ENCODE measurements at places on chromosomes 1 and 21. TPM values are rescaled to one million over a fixed set of nuclear protein-coding genes. Genes with fewer than 3 reads are reported as not detected.

Gene CCT8
- total RNA-seq: 400 TPM

GRCh38 chr1:151159373-151159772, 2.9 kb downstream of the TNFAIP8L2 start:
- DNase-seq: no peak

Gene ACTA1
- 0.20 TPM for total RNA-seq

- no peak for DNase-seq
Observed at GRCh38 chr1:36352910-36353878, 29.7 kb upstream of the EVA1B start.

DNA sequence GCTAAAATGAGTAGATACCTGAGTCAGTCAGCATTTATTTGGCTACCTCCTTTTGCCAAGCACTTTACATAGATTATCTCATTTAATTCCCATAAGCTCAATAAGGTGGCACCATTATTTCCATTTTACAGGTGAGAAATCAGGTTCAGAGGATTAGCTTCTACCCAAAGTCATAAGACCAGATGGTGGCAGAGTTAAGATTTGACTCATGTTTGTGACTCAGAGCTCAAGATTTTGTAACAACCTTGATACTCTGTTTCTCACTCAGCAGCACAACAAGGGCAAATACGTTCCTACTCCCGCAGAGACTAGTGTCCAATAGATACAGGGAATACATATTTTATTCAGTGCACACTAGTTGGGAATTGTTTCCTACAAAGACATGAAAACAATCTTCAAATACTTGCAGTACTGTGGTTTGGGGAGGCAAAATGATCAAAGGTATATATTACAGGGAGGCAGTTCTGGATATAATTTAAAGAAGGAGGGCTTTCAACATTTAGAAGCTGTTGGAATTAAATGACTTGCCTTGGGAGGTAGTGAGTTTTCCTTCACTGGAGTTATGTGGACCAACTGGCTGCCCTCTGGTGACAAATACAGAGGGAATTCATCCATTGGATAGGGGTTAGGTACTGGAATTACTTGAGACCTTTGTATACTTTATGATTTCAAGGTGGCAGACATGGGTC, 3.6 kb downstream of the LEPR start:
- DNase-seq: no peak

DNA sequence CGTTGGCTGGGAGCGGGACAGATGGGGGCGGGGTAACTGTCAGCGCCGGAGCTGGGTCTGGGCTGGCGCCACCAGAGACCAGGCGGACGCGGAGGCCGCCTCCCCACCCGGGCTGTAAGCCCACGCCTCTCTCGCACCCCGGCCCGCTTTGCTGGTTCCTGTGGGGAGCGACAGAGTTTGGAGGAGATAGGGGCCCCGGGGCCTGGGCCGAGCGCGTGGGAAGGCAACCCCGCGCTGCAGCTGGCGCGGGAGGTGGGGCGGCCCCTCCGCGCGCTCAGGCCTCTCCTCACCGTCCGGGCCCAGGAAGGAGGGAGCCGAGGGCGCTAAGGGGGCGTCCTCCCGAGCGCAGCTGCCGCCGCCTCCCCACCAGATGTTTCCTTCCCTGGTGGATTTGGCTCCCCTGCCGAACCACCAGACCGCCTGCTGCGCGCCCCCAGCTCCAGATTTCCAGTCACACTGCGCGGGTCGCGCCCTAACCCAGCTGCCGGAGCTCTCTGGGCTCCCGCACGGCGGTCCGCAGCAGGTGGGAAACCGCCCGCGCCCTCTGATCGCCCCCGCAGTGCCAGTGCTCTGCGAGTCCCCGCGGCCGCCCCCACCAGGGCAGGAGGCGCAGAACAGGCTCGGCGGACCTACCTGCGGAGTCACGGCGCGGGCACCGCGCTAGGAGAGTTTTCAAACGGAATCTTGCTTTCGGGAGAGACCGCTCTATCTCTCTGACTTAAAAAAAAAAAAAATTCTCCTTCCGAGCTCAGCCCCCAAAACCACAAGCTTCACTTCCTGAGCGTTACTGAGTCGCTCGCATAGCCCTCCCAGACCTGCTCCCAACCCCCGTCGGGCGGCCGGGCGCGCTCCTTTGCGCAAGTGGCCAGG, 1.1 kb downstream of the GFI1 start:
- peak; percentile 81 for DNase-seq

GRCh38 chr1:153194331-153195050, 8.7 kb upstream of the LELP1 start:
- DNase-seq: no peak

DNA sequence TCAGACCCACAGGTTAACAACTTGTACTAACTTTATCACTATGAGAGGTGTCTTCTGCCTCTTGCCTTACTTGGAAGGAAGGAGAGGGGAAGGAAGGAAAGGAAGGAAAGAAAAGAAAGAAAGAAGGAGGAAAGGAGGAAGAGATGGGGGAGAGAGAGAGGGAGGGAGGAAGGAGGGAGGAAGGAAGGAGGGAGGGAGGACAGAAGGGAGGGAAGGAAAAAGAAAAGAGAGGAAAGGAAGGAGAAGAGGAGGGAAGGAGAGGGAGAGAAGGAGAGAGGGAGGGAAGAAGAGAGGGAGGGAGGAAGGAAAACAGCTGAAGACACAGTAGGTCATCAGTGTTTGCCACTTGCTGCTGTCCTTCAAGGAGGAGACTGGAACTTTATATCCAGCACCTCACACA, 5.3 kb upstream of the SIPA1L2 start:
- DNase-seq: no peak

- no peak for DNase-seq
Observed at GRCh38 chr21:33825915-33826314, 89.7 kb downstream of the ATP5PO start.

DNA sequence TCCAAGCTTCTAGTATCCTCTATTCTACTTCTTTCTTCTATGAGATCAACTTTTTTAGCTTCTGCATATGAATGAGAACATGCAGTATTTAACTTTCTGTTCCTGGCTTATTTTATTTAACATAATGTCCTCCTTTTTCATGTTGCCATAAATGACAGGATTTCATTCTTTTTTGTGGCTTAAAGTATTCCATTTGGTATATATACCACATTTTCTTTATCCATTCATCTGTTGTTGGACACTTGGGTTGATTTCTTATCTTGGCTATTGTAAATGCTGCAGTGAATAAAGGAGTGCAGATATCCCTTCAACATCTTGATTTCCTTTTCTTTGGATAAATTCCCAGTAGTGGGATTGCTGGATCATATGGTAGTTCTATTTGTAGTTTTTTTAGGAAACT, 209.6 kb downstream of the GPR52 start:
- DNase-seq: no peak

Gene SPATA46
- not detected for total RNA-seq

GRCh38 chr1:109786112-109786480, 22.4 kb upstream of the EPS8L3 start:
- DNase-seq: no peak

Gene FCGR2B
- total RNA-seq: not detected

- no peak for DNase-seq
Observed at GRCh38 chr1:216462066-216462775, 39.0 kb upstream of the USH2A start.

DNA sequence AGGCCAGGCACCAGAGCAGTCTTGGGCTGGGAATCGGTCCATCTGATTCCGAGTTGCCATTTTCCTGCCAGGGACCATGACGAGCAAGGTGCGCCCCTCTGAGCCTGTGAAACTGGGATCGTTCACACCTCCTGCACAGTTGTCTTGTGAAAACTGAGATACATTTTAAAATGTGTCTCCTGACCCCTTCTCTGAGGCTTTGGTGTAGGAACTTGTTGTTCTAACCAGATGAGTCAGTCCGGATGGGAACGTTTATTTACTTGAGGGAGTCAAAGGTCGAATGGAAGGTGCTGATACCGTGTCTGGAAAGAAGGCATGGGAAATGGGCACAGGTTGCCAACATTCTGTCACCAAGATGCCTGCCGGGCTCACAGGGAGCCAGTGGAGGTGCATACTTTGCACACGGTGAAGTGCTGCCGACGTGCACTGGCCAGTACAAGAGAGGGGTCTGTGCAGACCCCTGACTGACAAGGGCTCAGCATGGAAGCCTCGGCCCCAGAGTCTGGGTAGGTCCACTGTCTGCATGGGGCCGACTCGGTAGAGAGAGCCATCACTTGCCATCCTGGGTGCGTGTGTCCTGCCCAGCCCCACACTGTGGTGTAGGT, 7.4 kb upstream of the KCNN3 start:
- no peak for DNase-seq

DNA sequence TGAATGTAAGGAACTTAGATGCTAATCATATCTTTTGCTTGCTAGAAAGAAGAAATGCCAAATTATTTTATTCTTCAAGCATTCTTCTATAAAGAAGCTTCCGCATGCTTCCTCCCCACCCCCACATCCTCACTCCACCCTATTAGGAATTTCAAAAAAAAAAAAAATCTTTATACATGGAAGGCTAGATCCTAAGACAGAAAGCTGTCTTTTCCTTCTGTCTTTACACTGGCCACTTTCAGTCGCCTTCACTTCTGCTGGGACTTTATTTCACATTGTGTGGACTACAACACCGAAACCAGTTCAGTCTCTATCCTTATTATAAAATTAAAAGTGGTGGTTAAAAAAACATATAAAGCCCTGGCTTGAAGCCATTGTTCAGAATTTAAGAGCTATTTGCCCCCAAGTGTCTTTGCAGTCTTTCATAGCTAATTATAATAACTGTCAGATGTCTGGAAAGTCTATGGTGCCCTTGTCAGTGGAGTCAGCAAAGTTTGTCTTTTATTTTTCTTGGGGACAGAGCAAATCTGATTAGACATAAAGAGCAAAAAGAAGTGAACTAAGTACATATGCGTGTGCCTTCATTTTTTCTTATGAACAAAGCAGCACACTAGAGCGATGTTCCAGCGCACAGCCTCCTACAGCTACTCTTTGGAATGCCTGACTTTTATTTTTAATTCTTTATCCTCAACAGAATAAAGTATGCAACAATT, 297.7 kb downstream of the PTPRC start:
- no peak for DNase-seq

Gene POU2F1
- 20.2 TPM for total RNA-seq

Gene LAX1
- total RNA-seq: 15.2 TPM

DNA sequence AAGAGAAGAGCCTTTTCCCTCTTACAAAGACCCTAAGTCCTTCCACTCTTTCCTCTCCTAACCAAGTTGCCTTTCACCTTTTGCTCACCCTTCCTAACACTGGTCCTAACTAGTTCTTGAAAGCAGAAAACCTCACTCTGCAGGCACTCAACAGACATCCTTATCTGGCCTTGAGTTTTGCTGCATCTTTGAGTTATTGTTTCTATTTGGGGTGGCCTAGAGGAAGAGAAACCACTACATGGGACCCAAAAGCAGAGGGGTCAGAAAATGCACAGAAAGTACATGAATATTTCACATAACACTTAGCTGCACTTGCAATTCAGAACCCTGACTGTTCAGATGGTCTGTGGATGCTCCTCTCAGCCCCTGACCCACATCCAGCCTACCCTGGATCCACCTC, 178.3 kb upstream of the SYT6 start:
- DNase-seq: no peak

DNA sequence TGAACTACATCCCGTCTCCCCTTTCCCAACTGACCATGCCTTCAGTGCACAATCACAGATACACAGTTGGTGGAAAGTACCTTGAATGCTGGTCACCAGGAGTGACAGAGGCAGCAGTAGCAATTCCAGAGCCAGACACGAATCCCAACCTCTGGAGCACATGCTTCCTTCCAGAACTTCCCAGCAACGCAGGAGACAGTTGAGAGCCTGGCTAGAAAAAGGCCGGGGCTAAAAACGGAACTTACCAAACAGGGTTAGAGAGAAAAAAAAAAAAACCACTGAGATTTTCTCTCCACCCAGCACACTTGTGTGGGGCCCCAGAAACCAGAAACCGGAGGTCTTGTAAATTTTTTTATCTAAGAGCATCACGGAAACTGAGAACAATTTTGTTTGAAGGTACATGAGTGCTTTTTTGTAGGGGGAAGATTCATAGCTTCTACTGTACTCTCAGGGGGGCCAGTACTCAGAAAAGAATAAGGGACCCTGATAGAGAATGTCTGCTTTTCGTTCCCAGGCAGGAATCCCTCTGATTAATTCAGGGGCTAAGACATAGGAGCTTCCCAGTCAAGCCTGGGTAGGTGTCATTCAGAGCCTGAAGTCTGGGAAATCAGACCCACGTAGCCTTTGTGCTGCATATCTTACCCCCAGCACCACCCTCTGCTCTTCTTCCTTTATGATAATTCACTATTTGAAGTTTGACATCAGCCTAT, at the start of gene CD48:
Gene CD48 (minus strand): TSS at position 221 of the 710 bp plus-strand sequence. CDS start 59 bp downstream, at position 162.
- DNase-seq: peak; percentile 41

DNA sequence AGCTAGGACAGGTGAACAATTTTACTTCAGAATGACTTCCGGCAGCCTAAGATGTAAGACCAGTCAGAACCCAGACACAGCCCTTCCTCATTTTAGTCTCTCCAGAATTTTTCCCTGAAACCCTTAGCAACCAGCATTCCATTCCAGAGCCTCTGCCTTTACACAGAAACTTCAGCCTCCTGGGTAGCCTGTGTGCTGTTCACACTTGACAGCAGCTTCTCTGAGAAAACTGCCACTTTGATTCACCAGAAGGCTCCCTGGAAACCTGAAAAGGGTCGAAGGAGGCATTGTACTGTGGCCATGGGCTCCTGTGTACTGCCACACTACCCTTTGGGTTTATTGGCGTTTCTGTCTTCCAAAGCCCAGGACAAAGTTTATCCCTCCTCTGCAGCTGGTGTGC, 17.4 kb downstream of the HYI start:
- no peak for DNase-seq

Gene DDX20
- total RNA-seq: 21.5 TPM

DNA sequence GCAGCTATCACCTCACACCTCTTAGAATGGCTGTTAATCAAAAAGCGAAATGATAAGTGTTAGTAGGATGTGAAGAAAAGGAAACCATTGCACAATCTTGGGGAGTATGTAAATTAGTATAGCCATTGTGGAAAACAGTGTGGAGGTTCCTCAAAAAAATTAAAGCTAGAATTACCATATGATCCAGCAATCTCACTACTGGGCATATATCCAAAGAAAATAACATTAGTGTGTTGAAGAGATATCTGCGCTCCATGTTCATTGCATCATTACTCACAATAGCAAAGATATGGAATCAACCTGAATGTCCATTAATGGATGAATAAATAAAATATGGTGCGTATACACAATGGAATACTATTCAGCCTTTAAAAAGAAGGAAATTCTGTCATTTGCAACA, 68.9 kb downstream of the SNRPE start:
- DNase-seq: no peak

Gene HAX1
- 122 TPM for total RNA-seq

DNA sequence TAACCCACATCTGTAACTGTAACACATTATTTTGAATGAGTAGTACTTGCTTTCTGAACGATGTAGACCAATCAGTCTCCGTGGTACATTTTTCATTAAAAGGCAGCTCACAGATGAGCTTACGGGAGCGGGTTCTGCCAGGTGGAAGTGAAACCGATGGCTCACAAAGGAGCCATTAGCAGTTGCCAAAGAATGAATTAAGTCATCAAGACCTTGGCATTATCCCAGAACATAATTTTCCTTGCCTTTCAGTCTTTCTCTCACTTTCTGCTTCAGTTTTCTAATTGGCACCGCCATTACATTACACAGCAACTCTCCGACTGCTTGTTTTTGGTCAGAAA, 33.5 kb upstream of the UTS2 start:
- no peak for DNase-seq

All from activated T-helper 1 cell treated with anti-CD3 and anti-CD28 coated beads, Interleukin-12 subunit alpha, Interleukin-12 subunit beta, Interleukin-2, Interleukin-4 antibody, amounts not matched to agents 30 ng/mL and 10 ng/mL and 1 ng/mL, durations not matched to agents 14 hours and 24 hours and 36 hours (primary cell).